ENCODE measurements at places on chromosomes 16 and 17. TPM values are rescaled to one million over a fixed set of nuclear protein-coding genes. Genes with fewer than 3 reads are reported as not detected.

DNA sequence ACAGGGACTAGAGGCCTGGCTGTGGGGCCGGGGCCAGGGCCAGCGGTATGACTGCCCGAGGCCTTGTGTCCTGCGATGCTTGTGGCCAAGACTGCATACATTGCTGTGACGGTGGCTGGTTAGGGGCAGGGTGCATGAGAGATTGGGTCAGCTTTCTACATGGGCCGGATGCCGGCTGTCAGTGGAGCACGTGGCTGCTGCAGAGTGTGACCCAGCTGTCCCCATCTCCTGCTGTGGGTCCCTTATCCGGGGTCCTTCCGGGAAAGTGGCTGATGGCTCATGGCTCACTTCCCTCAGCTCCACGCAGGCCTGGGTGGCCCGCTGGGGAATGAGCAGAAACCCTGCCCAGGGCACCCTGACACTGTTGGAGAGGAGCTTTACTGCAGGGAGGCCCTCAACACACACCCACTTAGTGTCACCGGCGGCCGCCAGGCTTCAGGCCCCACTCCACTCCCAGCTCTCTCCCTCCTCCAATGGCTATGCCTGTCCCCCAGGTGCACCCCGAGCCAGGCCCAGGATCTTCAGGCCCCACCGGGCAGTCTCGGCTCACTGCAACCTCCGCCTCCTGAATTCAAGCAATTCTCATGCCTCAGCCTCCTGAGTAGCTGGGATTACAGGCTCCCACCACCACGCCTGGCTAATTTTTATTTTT, 808 bp upstream of the RGS11 start:
- no peak for DNase-seq

- no peak for DNase-seq
Observed at GRCh38 chr17:27322026-27322425, 28.1 kb downstream of the WSB1 start.

GRCh38 chr16:12315330-12316136, 339.0 kb downstream of the SNX29 start:
- DNase-seq = no peak

DNA sequence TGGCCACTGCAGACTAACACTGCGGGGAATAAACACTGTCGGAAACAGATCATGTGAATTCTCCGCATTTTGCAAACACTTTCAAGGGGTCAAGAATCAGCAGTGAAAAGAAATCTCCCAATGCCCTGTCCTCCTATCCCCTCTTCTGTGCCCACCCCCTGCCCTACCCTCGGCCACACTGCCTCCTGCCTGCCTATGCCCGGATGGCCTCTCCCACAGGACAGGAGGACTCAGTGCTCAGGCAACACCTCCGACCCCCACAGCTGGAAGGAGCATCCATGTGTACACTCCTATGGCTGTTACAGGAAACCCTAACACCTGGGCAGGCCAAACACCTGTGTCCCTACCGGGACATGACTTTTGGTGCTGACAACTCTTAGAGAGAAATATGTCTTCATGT, 24.5 kb downstream of the FBXO31 start:
- DNase-seq = no peak

DNA sequence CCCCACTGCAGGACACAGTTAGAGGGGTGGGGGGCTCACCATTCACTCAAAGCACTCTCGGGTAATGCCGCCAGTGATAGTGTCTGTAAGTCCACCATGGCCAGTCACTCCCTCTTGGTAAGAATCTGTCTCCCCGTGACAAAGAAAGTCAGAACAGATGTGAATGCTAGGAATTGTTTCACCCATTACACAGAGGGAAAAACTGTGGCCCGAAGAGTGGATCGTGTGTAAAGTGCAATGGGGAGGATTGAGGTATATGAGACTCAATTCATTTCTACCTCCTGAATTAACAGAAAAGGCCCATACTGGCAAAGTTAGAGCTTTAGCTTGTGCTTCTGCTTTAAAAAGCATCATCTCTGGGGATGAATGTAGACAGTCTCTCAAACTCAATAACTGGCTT, 17.5 kb upstream of the SLC6A2 start:
- DNase-seq = no peak

DNA sequence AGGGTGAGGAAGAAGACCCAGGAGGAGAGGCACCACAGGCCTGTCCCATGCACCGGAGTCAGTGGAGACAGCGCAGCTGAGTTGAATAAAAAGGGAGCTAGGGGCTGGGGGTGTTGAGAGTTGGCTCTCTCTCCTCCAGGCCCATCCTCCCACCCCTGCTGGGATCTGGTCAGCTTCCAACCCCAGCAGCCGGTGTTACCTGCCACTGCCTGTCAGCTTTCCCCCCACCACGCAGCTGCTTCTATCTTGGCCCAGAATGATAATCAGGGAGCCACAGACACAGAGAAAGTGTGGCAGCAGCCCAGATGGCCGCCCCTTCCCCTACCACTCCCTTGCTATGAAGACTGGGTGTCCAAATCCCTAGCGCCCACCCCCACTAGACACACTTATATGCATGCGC, 120.6 kb upstream of the RPL38 start:
- DNase-seq = no peak

DNA sequence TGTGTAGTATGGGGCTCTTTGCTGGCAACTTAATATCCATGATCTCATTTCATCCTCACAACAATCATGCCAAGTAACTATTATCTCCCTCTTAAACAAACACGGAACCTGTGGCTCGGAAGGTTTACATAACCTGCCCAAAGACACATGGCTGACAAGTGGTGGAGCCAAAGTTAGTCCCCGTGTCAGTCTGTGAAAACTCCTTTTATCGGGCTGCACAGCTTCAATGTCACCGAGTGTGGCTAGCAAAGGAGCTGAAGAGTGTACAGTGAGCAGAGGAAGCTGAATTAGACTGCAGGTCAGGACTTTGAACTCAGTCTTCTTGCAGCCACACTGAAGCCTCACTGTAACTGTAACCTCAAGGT, 80.3 kb downstream of the PARN start:
- DNase-seq = no peak

GRCh38 chr16:89367538-89367915, 122.8 kb downstream of the ANKRD11 start:
- DNase-seq = no peak

- DNase-seq = no peak
Observed at GRCh38 chr17:61809816-61810392, 53.4 kb downstream of the BRIP1 start.

DNA sequence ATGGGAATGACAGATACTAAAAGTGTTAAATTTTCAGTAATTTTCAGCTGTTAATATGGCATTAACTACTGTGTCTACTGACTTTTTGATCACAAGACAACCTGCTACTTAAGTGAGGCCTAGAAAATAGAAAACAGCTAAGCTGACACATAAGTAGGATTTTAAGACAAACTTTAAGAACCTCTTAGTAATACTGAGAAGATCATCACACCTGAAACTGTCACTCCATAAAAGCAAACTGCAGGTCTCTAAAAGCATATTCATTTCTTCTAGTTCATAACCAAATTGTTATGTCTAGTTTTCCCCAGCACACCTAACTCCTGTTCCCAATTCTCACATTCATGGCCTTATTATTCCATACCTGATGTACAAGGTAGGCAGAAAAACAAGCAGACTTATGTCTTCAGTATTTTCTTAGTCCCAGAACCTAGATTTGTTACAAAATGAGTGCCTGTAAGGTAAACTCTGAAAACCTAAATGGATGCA, 8.0 kb downstream of the SRSF1 start:
- no peak for DNase-seq

- no peak for DNase-seq
Observed at GRCh38 chr17:26782153-26782552, 511.8 kb upstream of the WSB1 start.

DNA sequence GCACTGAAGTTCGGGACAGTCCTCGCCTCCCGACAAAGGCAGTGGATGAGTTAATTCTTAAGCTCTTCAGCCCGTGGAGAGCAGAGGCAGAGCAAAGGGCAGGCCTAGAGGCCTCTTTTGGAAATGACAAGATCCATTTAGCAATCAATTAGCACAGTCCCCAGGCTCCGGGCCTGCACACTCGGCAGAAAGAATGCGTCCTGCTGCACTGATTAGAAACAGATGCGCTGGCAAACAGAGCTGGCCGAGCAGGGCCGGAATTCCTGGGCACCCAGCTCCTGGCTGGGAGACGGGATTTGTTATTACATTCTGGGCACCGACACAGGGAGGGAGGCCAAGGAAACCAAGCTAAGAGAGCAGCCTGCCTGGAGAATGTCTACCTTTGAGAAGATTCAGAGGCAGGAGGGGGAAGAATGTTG, 162.9 kb downstream of the COPRS start:
- no peak for DNase-seq

DNA sequence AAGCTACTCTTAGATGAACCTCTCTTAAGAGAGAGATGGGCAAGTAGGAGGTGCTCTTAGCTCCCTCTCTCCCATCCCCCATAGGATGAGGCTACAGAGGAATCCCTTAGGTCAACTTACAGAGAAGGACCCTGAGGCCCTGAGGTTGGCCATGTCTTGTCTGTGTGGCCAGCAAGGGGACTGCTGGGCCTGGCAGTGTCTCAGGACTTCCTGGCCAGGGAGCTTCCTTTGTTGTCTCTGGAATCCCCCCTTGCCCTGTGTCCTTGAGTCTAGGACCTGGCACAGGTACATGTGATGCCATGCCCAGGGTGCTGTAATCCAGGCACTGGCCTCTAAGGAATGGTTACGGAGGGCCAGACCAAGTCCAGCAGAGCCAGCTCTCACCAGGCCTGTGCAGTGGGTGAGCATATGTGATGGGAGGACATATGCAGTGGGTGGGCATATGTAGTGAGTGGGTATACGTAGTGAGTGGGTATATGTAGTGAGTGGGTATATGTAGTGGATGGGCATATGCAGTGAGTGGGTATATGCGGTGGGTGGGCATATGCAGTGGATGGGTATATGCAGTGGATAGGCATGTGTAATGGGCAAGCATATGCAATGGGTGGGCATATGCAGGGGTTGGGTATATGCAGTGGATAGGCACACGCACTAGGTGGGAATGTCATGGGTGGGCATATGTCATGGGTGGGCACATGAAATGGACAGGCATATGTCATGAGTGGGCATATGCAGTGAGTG, 20.3 kb upstream of the PECAM1 start:
- DNase-seq = no peak

DNA sequence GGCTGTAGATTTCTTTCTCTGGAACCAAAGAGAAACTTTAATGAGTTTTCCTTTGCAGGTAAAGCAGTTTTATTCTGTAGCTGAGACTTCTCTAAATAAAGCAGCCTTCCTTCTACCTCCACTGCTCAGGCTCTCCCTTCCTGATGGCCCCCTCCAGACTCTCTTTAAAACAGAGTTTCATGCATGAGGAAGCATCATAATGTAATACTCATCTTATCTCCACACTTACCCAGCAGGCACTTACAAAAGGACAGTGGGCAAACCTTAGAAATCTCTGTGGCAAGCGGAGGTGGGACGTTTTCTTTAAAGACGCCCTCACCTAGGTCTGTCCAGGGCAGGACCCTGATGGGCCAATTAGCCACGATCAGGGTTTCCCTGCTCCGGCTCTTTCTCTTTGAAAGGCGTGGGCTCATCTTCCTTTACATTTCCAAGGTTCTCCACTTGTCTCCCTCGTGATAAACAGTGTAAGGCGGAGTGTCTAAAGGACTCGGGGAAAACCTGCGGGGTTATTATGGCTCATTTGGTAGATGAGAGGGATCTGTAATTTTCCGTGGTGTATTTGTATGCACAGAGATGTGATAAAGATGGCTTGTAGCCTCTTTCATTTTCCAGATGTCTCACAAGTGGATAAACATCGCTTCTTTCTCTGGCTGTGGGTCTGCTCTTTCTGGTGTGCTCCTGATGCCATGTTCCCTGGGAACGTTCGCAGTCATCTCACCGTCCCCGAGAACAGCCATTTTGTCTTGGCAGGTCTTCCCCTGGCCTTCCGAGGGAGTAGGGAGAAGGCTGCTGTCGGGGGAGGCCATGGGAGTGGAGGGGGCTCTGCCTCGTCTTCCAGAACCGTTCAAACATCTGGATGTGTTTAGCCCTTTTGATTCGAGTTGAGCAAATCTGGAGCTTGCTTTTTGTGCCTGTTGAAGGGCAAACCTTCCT, 239.0 kb downstream of the CCDC182 start:
- DNase-seq = no peak

Gene MT1F
- polyA plus RNA-seq = 4.7 TPM

Gene MEIOC
- polyA plus RNA-seq = 0.60 TPM

Gene KREMEN2
- 1.2 TPM for polyA plus RNA-seq

Gene KRT39
- polyA plus RNA-seq = not detected

Gene CD7
- polyA plus RNA-seq = 0.79 TPM

Gene RCVRN
- polyA plus RNA-seq = not detected

Gene TMEM92
- polyA plus RNA-seq = not detected

Gene ZNF469
- 0.16 TPM for polyA plus RNA-seq

Gene FMNL1
- polyA plus RNA-seq = 23.3 TPM

Measured in naive B cell (primary cell).